ENCODE measurements at places on chromosomes 7 and 10.

DNA sequence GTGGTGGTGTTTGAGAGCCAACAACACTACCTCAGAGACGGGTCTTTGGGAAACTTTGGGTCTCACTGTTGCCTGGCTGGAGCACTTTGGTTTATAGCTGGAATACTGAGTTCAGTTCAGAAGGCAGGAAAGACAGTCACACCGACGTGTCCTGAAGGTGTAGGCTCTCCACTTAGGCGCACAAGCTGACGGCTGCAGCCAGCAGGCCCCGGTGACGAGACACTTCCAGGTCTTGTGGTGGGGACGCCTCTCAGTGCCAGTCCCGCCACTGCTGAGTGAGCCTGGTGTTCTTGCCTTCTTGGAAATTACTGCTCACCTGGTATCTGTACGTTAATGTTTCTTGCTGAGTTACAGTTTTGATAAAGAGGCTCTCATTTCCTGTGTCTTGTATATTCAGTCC lies 74.0 kb downstream of the WDR37 start:
- DNase-seq = no peak

GRCh38 chr7:112010994-112011393 lies 195.2 kb downstream of the DOCK4 start:
- DNase-seq = no peak

DNA sequence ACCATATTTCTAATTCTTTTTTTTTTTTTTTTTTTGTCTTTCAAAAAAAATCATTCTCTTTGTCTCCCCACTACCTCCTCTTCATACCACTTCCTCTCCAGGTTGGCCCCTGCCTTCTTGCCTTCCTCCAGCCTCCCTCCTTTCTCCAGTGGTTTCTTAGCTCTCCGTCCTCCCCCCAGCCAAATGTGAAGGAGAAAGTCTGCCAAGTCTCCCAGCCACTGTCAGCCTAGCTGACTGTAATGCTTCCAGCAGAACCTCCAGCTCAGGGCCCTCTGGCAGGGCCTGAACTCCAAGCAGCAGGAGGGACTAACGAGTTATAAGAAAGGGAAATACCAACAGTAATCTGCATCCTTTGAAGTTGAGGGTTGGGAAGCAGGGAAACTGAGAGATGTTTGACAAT lies 35.5 kb upstream of the BICC1 start:
- DNase-seq = no peak

DNA sequence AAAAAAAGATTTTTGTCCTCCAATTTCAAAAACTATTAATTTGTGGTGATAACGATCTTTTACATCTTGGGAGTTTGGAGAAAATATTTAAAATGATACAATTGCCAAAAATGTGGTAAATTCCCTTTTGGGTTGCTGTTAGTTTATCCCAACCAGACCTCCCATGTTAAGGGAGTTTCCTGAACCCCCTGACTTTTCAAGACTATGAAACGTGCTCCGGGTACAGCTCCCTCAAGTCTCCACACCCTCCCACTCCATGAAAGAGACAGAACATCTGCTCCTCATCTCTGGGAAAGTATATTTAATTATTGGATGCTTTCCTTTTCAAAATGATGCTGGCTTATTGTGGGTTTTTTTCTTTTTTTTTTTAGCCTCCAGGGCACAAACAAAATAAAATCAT lies 534.6 kb upstream of the NRP1 start:
- DNase-seq = no peak

GRCh38 chr10:119829429-119829828 lies 43.2 kb downstream of the MCMBP start:
- no peak for DNase-seq

- no peak for DNase-seq
These were observed 388.2 kb upstream of the AKR1E2 start for GRCh38 chr10:4437791-4438190.

GRCh38 chr10:112663234-112664125 lies 216.5 kb downstream of the VTI1A start:
- no peak for DNase-seq

DNA sequence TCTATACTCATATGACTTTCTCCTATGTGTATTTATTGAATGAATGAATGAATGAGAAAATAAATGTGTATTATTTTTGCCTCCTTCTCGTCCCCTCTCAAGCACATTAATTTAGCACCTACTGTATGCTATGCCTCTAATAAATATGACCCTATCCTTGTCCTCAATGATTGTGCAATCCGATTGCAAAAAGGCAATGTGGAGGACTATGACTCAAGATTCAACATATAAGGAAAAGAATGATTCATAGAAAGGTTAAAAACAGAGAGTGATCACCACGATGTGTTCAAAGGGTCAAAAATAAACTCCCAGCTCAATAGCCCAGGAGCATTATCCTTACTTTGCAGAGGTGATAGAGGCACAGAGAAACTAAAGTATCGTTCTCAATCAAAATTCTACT lies 322.8 kb upstream of the SORCS1 start:
- DNase-seq = no peak

DNA sequence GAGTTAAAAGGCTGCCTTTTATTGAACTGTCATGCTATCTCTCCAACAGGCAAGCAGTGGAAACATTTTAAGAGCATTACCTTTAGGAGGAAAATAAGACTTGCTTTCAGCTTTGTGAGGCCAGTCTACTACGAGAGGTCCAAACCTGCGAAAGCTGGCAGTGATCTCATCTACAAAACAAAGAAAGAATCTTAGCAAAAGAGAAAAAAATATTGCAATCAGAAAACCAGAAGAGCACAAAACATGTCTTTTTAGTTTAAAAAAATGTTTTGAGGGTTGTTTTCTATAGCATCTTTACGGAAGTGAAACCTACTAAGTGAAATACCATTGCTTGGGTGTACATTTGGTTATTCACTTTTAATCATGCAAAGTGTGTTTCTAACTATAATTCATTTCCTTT lies 147.9 kb downstream of the CPEB3 start:
- DNase-seq = no peak

DNA sequence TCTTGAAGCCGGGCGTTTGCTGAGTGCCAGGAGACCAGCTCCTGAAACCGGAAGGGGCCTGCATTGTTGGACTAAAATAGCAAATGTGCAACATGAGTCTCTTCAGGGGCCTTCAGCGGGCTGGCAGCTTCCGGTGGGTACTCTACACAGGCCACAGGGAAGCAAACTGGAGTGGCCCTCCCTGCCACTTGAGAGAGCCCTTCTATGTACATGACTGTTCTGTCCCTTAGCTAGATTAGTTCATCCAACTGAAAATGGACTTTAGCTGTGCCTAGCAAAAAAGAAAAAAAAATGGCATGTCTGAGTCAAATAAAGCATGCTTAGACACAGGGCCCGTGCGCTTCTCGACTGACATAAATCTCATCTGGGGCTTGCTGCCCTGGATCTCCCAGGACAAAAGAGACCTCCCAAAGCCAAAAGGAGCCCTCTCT lies 115.3 kb upstream of the TCF7L2 start:
- peak; percentile 35 for DNase-seq

GRCh38 chr7:27788437-27788836 lies 48.5 kb downstream of the TAX1BP1 start:
- DNase-seq = no peak

DNA sequence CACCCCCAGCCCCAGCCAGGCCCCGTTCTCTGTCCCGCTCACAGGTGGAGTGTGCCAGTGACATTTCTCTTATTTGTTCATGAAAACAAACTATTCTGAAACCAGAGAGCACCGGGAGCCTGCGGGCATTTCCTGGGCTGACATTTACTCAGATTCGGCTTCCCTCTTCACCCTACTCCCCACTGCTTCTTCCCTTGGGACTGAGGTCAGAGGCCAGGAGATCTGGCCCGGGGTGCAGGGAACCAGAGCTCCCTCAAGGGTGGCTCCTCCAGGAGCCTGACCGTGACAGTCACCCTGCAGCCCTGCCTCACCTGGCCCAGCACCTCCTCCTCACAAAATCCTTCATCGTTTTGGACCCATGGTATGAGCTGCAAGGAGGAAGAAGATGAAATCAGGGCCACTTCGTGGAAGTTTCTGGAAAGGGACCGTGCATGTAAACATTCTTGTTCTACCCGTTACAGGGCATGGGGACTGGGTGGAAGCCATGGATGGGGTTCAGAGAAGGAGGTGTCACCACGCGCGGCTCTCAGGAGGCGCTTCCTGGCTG lies 12.2 kb downstream of the BHLHA15 start:
- no peak for DNase-seq

- DNase-seq = no peak
These were observed 23.7 kb downstream of the PRKAR2B start for GRCh38 chr7:107068156-107068555.

GRCh38 chr10:101875068-101875688 lies 31.6 kb upstream of the KCNIP2 start:
- DNase-seq = no peak

DNA sequence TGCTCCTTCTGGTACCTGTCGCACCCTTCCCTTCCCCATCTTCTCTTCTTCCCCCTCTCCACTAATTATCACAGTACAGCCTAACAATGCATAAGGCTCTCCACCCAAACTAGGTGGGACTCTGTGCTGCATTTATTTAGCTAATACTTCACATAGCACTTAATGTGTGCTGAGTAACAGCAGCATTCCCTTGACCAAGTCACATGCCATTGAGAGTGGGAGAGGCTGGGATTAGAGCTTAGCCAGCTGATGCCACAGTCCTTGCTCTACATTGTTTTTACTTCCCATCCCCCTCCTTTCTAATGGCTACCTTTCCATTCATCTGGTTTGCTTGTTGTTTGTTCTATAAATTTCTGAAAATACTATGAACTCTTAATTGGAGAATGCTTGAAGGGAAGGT lies 426.9 kb downstream of the LRMDA start:
- DNase-seq = no peak

GRCh38 chr7:92678291-92678920 lies 88.2 kb upstream of the FAM133B start:
- DNase-seq = no peak

DNA sequence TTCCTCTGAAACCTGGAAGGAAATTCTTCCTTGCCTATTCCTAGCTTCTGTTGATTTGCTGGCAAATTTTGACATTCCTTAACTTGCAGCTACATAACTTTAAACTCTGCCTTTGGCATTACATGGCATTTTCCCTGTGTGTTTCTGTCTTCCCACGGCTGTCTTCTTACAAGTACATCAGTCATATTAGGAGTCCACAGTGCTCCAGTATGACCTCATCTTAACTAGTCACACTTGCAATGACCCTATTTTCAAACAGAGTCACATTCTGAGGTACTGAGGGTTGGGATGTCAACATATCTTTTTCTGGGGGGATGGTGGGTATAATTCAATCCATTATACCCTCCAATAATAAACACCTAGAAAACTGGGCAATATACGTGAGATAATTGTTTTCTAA lies 37.4 kb upstream of the EPHB6 start:
- DNase-seq = no peak

DNA sequence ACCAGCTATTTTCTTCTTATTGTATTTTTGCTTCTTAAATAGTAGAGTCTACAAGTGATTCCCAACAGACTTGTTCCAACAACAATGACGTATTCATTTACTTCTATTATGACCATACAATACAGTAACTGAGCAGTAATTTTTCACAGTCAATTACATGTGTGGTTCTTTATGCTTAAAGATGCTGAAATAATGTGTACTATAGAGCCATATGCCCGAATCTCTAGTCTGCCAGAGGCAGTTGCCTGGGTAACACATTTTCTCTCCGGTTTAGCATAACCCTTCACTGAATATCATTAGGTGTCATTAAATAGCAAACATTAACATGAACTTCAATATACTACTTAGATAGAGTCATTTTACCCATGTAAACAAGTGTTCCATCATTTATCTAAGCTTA lies 75.0 kb downstream of the SLC25A13 start:
- DNase-seq = peak; percentile 15

DNA sequence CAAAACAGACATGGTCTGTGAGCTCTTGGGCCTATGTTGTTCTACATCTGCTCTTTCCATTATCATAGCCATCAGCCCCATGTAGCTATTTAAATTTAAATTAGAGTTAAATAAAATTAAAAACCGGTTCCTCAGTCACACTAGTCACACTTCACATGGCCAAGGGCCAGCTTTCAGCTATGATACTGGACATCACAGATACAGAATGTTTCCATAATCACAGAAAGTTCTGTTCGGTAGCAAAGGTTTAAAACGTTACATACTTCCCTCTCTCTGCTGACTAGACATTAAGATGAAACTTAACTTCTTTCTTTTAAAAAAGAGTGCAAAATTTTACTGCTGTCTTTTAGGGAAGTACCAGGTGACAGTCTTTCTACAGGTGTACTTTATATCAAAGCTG lies 43.0 kb downstream of the SRPK2 start:
- DNase-seq = no peak

- DNase-seq = no peak
These were observed 32.1 kb upstream of the ADO start for GRCh38 chr10:62772186-62772974.

DNA sequence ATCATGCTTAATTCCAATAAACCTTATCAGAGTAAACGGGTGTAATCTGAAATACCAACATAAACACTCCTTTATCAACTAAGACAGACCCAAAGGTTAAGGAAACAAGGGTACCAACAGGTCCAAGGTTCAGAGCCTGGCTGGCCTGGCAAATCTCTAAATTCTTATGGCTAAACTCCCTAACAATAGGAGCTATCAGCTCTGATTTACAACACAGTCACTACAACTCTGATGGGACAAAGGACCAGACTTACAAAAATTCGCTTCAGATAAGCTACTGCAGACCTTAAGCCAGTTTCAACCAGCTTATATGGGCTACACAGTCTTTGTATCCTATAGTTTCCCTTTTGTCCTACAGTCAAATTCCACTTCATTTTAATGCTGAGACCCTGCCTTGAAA lies 381.9 kb downstream of the ZWINT start:
- DNase-seq = no peak

DNA sequence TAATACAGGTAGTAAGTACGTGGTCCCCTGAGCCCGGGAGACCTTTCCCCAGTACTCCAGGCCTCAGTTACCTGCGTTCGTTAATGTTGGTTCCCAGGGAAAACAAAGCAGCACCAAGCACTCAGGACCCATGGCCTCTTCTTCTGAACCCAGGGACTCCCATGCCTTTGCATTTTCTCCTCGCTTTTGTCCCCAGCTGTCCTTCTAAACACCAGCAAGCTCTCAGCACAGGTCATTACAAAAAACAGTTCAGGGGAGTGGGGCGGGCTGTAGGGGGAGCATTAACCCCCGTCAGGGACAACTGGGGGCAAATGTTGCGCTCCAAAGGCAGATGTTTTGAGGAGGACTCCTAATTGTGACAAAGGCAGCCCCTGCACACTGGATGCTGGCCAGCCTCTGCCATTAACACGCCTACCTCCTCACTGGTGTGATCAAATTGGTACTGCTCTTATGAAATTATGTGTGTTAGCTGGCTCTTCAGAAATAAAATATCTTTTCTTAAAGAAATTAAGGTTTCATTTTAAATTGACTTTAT lies 80.5 kb upstream of the LRGUK start:
- DNase-seq = no peak

DNA sequence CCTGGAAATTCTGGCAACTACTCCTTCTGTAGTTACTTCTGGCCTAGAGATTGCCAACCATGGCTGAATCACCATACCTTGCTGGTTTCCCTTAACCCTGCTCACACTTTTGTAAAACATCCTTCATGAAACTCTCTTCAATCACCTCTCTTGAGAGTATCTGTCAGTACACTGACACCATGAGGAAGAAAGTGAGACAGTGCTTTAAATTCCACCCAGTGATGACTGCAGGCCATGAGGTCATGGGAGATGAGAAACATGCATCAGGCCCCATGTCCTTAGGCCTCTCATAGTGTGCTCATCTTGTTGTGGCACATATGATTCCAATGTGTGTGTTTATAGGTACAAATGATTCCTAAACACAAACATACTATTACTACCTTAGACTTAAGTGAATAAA lies 24.6 kb upstream of the NAMPT start:
- DNase-seq = no peak

- DNase-seq = no peak
These were observed 702.4 kb upstream of the FZD8 start for GRCh38 chr10:36344240-36345174.

Data from DMS79 treated with DMSO at 0.1 percent for 48 hours (cell line).